ENCODE measurements at places on chromosomes 12 and 14.

- no peak for DNase-seq
These were observed 161.2 kb downstream of the FOXN3 start for GRCh38 chr14:89255852-89256251.

DNA sequence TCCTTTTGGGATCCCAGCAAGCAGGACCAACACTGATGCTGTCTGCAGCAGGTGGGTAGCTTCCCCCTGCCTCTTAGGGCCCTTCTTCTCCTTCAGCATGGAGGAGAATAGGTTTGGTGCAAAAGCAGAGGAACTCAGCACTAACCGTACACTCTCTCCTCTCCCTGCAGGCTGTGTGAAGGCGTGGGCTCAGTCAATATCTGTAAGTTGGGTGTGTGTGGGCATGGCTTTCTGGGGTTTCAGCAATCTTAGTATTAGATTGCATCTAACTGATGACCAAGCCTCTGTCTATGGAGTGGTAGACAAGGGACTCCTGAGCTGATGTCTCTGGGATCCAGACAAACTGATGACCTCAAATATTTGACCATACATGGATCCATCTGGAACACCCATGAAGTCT, 14.3 kb downstream of the KRT85 start:
- DNase-seq, result no peak

DNA sequence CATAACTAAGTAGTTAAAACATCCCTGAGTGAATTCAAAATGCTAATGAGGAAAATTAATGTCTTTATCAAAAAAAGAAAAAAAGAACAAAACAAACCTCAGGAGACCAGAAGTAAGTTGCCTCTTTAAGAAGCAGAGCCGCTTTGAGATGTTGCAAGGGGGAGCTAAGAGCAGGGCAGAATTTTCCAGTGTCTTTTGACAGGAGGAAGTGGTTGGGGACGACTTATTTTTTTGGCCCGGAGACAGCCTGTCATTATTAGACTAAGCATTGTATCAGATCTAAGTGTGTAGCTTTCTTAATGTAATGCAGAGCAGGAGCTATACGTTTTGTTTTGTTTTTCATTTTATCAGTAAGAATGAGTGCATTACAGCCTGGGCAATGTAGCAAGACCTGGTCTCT, 206.6 kb downstream of the CACNA1C start:
- no peak for DNase-seq

DNA sequence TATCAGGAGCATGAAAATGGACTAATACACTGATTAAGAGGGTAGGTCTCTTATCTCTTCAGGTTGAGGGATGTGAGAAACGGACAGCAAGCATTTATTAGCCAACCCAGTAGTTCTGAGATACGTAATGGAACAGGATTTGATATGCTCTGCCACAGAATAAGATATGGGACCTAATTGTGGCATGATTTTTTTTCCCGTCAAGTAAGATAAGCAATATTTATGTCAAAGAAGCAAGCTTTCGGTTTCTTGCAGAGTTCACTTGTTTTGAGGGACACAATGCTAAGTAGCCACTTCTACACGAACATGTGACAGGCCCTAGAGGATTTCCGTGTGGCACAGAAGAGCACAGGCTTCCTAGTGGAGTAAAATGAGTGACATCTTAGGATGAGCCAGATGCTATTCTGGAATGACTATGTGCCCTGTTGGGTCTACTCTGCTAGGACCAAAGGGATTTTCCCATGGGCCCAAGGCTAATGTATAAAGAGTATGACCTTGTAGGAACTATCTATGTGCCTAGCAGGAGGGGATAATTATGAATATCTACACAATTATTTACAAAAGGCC, 57.9 kb downstream of the SLC38A1 start:
- DNase-seq, result no peak

DNA sequence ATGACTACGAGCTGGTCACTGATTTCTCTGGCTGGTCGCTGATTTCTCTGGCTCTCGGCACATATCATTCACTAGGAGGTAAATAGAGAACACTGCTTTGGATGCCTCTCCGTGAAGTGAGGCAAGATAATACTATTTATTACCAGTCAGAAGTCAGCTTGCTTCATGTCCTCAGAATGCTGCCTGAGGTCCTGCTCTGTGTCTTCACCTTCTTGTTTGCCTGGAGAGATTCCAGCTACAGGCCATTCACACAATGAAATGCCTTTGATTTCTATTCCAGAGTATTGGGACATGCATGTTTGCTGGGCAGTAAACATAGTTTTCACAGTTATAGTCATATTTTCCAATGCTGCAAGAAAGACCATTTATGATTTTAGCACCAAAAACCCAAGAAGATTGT, 106.7 kb downstream of the AEBP2 start:
- no peak for DNase-seq

- no peak for DNase-seq
These were observed 66.8 kb downstream of the FGD6 start for GRCh38 chr12:95150501-95150900.

DNA sequence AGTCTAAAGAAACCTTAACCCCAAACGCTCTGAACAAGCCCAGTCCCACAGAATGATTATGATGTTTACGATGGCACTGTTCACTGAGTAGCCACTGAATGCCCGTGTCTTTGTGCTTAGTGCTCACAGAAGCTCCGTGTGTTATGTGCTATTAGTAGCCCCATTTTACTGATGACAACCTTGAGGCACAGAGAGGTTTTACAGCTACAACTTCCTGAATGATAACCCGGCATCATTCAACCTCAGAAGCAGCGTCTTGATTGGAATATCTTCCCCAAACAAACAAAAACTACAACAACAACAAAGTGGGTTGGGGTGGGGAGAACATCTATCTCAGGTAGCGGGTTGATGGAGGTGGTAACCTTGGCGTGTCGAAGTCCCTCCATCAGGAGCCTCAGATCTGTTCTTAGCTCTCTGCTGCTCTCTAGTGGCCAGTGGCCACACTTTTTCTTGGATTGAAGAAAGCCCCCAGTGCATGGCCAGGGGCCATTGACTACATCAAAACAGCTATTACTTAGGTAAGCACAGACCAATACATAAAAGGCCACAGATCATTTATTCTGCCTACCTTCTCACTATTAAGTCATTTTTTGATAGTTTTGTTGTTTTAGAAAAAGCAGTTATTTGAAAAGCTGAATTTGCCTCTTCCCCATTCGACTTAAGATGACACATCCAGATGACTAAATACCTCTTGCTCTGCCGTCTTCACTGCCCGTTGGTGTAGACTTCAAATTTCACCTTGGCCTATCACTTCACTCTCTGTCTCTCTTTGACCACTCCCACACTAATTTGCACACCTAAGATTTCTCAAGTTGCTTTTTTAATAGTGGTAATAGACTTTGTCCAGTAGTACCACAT, 376.9 kb downstream of the GALC start:
- peak; percentile 20 for DNase-seq

DNA sequence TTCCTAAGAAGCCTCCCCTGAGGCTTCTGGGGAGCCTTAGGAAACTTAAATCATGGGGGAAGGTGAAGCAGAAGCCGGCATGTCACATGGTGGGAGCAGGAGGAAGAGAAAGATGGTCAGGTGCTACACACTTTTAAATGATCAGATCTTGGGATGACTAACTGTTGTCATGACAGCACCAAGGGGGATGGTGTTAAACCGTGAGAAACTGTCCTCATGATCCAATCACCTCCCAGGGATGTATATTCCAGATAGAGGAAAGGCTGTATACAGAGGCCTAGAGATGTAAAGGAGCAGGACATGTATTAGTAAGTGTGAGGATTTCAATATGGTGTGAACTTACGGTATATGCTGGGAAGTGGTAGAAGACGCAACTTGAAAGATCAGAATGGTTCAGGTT, 121.1 kb downstream of the CAND1 start:
- no peak for DNase-seq

GRCh38 chr12:111405859-111406473, at the start of gene SH2B3:
Gene SH2B3, plus strand, starts transcription at chr12:111405923. Its CDS starts 12,223 bp downstream, at chr12:111418146.
- no peak for DNase-seq

DNA sequence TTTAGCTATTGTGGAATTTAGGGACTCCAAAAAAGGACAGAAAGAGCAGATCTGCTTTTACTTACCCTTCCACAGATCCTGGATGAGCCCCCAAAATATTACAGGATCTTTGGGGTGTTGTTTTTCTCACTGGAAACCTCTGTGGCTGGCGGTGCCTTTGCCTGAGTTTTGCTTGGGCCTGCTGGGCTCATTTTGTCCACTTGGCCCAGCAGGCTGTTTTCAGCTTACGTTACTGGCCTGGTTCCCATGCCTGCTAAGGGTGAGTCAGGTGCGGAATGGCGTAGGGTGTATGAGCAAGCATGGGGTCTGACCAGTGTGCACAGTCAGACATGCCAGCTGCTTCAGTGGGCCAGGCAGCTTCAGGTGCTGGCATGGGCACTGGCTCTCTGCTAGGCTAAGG, 45.8 kb downstream of the HSD17B6 start:
- DNase-seq, result no peak

DNA sequence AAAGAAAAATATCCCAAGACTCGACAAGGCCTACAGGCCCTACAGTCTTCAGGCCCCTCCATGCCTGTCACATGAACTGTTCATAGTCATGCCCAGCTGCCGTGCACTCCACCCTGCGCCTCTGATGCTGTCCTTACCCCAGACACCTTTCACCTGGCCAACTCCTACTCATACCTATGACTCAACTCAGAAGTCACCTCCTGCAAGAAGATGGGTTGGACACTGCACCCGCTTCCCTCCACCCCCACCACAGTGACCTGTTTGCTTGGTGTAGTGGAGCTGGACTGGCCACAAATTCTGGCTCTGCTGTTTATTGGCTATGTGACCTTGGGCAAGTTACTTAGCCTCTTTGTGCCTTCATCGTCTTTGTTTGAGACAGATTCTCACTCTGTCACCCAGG, 56.2 kb downstream of the PHETA1 start:
- no peak for DNase-seq

DNA sequence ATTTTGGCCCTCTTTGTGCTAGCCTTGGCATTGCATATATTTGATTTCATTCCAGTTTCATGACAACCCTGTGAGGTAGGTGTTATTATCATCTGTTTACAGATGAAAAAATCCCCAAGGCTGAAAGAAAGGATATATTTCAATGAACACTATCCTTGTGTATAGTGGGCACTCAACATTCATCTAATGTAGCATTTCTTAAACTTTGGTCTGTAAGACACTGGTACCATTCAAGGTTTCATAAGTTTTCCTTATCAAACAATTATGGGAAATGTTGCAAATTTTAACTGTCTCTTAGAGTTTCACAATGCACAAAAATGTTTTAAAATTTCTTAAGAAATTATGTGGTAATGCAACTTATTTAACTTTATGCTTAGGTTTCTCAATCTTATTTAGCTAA, 44.3 kb downstream of the ATP23 start:
- DNase-seq, result no peak

Measured in frontal cortex (tissue), 4 donors.